ENCODE measurements at places on chromosomes 3 and 15.

- DNase-seq = no peak
Measured at GRCh38 chr15:100726421-100727190, 124.2 kb downstream of the ASB7 start.

DNA sequence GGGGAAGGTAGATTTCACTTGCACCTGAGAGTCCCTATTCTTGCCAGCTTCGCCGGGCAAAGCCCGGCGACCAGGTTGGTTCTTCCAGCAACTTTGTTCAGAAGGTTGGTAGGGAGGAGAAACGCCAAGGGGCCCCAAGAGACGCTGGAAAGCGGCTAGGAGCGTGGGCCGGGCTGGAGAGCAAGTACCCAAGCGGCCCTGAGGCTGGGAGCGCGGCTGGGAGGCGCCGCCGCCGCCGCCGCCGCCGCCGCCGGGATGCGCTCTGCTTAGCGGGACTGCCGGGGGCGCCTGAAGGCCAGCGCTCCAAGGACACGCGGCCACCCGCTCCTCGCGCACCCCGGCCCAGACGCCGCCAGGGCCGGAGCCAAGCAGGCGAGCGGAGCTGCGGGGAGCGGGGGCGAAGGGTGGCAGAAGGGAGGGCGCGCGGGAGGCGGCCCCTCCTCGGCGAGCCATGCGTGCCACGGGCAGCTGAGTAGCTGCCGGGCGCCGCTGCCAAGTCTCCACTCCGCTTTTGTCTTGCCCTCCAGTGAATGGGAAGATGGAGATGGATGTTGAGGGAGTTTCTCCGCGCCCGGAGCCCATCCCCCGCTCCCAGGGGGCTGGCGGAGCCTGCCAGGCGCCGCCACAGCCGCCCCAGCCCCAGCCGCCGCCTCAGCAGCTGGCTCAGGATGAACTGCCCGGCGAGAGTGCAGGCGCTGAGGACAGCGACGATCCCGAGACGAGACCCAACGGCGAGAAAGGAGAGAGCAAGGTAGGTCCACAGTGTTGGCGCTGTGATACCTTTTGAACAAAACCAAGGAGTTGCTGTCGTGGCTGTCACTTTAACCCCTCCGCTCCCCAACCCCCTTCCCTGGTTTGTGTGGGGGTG lies 227.4 kb upstream of the AZI2 start:
- DNase-seq = no peak

- DNase-seq = no peak
Measured at GRCh38 chr15:41561777-41562145, 2.7 kb downstream of the TYRO3 start.

DNA sequence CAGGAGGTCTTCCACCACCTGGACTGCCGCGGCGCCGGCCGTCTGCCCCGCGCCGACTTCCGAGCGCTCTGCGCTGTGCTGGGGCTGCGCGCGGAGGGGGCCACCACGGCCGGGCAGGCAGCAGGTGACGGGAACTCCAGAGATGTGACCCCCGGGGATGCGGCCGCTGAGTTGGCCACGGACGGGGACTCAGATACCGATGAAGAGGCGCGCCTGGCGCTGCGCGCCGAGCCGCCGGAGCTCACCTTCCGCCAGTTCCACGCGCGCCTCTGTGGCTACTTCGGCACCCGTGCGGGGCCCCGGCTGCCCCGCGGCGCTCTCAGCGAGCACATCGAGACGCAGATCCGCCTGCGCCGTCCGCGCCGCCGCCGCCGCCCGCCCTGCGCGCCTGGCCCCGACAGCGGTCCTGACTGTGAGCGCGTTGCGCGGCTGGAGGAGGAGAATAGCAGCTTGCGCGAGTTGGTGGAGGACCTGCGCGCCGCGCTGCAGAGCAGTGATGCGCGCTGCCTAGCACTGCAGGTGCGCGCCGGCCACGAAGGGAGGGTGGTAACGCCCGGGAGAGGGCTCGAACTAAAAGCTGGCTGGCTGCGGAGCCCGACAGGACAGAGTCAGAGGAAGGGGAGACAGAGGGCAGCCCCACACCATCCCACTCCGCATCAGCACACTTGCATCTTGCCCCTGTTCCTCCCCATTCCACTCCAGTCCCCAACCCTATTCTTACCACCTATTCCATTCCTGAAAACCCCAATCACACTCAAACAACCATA lies 885 bp downstream of the EFCC1 start:
- no peak for DNase-seq

- DNase-seq = no peak
Measured at GRCh38 chr15:85676342-85677098, 118.2 kb downstream of the KLHL25 start.

GRCh38 chr15:84929795-84930603 lies 45.5 kb downstream of the SLC28A1 start:
- DNase-seq = no peak

DNA sequence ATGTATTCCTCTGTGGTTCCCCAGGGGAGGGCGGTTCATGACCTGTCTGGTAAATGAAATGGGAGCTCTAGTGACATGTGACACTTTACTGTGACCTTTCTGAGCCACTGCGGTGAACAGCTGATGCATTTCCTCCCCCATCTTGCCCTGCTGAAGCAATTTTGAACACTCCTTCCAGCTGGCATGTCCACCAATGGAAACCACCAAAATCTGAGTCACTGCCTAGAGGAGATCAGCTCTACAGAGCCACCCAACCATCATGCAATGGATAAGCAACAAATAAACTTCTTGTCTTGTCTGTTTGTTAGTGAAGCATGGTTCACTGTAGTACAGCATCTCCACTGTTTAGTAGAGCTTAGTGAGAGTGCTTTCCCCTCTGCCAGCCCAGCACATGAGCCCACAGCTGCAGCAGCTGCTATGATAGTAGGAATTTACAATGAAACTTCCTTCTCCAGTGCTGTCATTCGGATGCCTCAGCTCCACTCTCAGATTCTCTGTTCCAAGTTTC lies 479.4 kb downstream of the NTRK3 start:
- DNase-seq = no peak

GRCh38 chr15:47334805-47335535 lies 382.3 kb upstream of the SEMA6D start:
- DNase-seq = no peak

GRCh38 chr15:90031231-90031791 lies 30.2 kb downstream of the ZNF710 start:
- no peak for DNase-seq

GRCh38 chr3:197028728-197029510 lies 698 bp downstream of the MELTF start:
- no peak for DNase-seq

DNA sequence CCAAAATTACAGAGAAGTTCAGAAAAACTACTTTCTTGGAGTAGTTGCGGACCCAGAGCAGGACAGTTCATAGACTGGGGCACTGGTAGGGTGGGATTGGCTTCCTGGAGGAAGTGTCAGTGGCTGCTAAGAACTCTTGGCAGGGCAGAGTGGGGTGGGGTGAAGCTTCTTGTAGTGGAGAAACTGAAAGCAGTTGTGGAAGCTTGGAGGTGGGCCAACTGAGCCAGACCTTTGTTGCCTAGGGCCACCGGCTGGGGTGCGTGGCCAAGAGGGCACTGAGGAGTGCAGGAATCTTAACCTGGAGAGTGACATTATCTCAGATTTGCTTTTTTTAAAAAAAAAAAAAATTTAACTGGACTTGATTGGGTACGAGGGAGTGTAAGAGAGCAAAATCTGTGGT lies 3.1 kb downstream of the KAT2B start:
- DNase-seq = no peak

DNA sequence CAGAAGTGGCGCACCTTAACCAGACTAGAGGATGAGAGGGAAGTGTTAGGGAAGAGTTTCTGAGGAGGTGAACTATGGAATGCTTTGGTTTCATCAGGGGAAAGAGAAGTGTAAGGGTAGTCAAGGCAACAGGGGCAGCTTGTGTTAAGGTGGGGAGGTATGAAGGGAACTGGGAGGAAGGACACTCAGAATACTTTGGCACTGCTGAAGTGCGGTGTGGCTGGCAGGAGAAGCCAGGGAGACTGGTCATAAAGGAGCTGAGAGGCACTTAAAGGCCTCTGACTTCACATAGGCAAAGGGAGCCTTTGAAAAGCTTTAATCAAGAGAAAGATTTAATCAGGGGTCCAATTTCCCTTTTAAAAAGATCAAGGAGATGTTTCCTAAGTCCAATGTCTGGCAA lies 129.0 kb downstream of the ERC2 start:
- no peak for DNase-seq

DNA sequence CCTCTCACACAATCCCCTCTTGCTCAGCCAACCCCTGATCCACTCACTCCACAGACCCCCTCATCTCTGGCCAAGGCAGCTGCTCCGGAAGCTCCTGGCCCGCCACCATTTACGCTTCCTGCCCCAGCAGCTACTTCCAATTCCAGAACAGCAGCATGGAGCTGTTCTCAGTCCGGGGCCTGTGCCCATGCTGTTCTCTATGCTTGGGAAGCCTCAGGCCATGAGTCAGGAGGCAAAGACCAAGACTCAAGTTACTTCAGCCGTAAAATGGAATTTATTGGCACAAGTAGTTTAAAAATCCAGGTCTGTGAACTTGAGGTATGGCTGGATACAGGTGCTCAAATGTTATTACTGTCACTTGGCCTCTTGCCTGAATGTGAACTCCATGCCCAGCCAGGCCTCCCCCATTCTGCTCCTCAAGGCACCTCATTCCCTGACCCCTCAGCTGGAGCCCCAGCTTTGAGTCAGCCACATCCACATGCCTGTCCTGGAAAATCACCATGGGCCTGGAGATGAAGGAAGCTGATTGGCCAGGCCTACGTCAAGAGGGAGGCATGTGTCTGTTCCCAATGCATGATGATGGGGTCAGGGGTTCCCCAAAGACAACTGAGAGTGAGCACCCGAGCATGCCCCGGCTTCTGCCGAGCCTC lies 31.4 kb upstream of the CACNA2D2 start:
- no peak for DNase-seq

DNA sequence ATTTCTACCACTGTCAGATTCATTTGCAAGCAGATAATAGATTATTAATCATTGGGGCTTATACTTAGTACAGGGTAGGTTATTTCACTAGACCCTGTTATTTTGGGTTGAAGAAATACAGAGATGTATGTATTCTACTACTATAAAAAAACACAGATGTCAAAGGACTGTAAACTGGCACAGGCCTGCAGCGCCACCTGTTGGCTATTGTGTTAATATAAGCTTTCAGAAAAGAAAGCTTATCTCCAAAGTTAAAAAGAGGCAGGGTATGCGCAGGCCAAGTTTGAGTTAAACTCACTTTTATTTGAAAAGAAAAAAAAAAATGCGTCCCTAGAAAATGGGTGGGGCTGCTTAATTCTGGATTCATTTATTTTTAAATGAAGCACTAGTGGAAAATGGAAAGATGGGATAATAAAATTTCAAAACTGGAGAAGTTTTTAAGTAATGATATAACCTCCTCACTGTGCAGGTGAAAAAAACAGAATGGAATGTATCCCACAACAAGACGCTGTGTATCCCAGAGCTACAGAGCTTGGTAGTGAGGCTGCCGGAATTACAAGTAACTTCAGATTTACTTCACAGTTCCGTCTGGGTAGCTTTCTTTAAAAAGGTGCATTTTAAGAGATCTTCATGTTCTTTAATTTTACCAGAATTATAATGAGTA lies 407.2 kb upstream of the TGFBR2 start:
- DNase-seq = peak; percentile 52

DNA sequence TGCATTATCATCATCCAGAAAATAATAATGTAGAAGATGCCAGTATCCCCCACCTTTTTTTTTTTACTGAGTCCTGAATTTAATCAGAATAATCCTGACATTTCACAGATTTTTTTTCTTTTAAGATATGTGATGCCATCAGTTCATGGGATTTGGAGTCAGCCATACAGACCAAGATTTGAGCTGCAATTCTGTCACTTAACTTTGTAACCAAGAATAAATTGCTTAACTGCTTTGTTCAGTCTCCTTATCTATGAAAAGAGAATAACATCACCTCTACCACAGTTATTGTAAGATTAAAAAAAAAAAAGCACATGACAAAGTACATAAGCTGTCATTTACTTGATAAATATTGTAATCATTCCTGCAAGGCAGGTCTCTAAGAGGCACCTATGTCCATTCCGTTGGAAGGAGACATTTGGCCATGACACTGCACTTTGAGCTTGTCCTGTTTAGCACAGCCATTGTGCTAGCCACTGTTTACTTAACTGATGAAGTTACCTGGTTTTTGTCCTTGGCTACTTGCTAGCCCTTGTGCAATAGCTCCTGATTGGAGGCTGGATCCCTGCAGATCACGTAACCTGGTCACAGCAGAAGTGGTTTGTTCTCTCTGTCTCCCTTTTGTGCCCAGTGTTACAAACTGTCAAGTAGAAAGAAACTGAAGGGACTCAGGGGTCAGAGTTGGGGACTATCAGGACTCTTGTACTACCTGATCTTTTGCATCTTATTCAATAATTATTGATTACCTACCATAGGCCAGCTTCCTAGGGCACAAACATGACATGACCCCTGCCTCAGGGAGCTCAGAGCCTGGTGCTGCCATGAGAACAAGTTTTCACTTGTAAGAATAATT lies 306.0 kb downstream of the WDR72 start:
- no peak for DNase-seq

- DNase-seq = no peak
Measured at GRCh38 chr3:7854721-7855120, 646.9 kb upstream of the LMCD1 start.

- no peak for DNase-seq
Measured at GRCh38 chr15:101600035-101600434, 52.1 kb downstream of the TM2D3 start.

- DNase-seq = no peak
Measured at GRCh38 chr3:88534534-88534933, 384.8 kb downstream of the C3orf38 start.

DNA sequence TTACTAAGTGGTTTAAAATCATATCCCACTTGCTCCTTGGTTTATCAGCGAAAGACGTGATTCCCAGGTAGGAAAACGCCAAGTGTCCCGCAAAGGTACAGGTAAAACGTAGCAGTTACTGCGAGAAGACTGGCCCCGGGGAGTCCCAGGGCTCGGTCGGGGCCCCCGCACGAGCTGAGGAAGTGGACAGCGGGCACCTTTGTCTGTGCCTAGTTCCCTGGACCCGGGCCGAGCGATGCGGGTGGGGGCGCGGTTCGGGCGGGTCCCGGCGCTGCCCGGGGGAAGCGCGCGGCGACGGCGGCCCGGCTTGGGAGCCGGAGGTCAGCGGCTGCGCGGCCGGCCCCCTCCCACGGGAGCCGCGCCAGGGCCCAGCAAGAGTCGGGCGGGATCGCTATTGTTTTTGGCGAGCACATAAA lies 864 bp upstream of the NEO1 start:
- no peak for DNase-seq

- DNase-seq = no peak
Measured at GRCh38 chr3:63662500-63662899, 10.0 kb downstream of the SNTN start.

DNA sequence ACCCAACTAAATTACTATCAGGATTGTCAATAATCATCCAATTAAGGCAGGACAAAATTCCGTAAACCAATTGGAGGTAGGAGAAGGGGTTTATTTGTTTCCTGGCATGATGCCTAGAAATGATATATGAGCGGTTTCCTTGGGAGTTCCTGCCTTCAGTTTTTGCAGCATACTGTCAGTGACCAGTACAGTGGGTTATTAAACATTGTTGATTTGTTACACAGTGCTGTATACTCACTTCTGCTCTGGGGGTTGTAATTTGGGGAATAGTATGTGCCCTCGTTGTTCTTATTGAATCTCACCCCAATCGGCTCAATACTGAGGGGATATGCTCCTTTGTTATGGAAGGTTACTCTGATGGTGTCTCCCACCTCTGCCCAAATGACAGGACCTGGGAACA lies 22.2 kb downstream of the CP start:
- no peak for DNase-seq

Measured in renal cortex interstitium (tissue), 15 donors.